ENCODE measurements at places on chromosomes 6 and 20.
A peak's percentile ranks its signal among the peaks of the same experiment; 100 is the strongest.

GRCh38 chr6:162404951-162405350 lies 322.6 kb downstream of the PRKN start:
- DNase-seq = no peak

DNA sequence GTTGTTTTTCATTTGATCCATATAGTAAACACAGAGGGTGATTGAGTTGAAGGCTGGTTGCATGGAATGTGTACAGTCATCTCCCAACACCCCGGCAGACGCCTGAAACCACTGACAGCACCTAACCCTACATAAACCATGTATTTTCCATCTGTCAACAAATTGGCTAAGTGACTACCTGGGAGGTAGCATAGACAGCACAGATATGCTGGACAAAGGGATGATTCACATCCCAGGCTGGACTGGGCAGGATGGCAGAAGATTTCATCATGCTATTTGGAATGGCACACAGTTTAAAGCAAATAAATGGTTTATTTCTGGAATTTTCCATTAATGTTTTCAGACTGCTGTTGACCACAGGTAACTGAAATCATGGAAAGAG lies 4.4 kb upstream of the VIP start:
- no peak for DNase-seq

- DNase-seq = no peak
Observed at GRCh38 chr6:134816780-134817179, 133.1 kb downstream of the ALDH8A1 start.

DNA sequence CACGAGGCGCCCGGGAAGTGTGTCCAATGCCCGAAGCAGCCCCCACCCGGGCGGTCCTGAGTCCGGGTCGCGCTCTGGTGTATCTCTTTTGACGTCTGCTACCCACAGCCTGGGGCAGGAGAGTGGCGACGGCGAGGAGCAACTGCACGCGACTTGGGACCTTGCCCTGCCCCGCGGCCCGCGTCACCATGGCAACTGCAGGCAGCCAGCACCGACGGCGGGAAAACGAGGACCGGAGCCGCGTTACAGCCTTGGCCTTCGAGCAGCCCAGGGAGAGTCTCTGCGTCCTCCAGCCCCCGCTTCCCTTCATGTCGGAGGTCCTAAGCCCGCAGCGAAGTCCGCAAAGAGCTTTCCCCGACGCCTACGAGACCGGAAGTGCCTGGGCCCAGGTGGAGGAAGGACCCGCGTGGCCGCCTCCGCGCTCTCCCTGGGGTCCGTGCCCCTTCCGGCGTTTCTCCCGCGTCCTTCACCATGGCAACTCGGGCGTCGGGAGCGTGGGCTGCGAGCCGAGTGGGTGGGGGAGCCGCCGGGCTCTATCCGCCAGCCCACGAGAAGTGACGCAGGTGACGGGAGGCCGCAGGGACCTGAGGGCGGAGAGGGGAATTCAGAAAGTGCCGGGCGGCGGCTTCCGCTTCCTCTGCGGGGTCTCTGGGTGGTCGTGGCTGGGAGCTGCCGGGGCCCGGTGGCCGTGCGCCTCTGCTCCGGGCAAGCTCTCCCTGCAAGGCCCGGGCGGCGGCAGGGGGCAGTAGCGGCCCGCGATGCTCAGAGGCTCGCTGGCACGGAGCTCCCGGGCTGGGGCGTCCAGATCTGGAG lies 88.6 kb upstream of the TGM3 start:
- DNase-seq = peak; percentile 81

GRCh38 chr20:46512943-46513844 lies at the start of gene ZNF334:
ZNF334 (minus strand) TSS chr20:46513559; CDS start chr20:46512102, 1,457 bp downstream.
- DNase-seq = peak; percentile 88

- DNase-seq = no peak
Observed at GRCh38 chr6:155038104-155038503, 43.0 kb downstream of the TIAM2 start.

DNA sequence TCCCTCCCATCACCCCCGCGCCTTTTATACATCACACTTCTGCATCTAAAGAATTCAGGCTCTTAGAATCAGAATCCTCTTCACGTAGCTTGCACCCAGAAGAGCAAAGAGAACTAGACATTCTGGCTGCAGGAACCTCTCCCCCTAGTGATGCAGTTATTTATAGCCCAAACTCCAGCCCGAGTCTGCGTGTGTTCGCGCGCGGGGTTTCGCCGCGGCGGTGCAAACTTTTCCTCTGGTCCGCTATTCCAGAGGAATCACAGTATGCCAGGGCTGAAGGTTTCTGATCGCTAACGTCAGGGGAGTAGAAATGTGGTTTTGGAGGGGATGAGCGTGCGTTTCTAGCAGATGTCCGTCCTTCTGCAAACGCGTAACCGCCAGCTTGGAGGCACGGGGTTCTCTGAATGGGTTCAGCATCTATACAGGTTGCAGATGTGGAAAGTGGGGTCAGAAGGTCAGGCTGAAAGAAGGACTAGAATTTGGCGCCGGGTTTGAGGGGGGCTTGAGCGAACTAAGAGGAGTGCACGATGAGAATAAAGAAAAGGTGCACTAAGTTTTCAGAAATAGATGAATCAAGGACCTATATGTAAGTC lies 1.8 kb downstream of the EPHA7 start:
- DNase-seq = peak; percentile 63

DNA sequence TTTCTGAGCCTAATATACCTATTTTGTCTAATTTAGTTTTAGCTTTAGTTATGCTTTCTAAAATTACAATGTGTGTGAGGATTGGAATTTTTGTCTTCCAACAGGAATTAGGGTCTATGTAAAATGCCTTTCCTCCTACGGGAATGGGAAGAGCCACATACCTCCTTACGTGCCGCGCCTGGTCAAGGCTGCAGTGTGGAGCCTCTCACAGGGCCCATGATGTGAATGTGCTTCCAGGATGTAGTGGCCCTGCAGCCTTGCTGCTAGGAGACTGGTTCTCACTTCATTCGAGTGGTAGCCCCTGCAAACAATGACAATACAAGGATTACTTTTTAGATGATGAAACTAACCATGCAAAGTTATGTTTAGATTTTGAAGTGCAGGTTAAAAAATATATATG lies 110.2 kb downstream of the SOBP start:
- no peak for DNase-seq

DNA sequence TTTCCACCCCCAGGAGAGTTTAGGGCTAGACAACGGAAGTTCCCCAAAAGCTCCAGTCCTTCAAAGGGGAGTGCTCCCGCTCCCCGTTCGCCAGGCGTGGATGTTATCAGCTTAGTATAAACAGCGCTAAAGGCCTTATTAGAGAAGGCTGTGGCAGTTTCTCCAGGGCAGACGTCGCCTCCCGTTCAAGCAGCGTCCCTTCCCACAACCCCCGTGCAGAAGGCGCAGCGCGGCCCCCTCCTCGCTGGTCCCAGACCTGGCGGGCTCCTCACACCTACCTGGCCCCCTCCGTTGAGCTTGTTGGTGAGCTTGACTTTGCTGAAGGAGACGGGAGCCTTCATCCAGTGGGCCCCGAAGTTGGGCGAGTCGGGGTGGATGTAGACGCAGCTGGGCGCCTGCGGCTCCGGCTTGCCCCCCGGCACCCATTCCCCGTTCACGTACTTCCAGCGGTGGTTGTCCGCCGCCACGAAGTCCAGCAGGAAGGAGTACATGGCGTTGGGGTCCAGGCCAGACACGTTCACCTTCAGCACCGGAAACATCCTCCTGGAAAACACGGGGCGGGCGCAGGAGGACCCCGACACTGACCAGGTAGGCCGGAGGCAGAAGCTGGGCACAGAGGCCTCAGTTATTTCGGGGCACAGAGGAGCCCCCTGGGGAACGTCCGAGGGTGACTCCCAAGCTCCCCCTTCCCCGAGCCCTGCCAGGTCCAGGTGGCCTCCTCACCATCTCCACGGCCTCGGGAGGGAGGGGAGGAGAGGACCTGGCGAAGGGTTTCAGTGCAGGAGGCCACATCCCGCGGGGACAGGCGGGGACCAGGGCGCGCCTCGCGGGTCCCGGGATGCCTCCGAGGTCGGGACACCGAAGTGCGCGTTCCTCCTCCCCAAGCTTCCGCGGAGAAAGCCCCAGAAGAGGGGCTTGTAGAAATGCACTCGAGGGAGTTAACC lies 1.1 kb downstream of the TBXT start:
- no peak for DNase-seq

DNA sequence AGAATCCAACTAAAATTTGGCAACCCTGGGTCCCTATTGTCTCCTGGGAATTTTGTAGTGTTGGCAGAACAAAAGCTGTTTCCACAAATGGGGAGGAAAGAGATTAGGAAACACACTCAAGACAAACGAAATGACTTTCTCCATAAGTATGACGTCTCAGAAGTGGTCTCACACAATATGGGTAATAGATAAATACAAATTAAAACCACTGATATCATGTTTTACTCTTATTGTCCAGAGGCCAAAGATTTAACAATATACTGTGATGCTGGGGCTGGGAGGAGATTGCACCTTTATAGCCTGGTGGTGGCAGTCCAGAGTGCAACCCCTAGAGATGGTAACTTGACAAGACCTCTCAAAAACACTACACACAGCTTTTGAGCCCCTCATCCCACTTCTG lies 18.6 kb downstream of the FKBP1A start:
- DNase-seq = no peak

- DNase-seq = no peak
Observed at GRCh38 chr20:21656308-21657067, 49.0 kb upstream of the PAX1 start.

GRCh38 chr20:38617011-38617829 lies 15.6 kb downstream of the ARHGAP40 start:
- no peak for DNase-seq

- DNase-seq = no peak
Observed at GRCh38 chr6:47633141-47633540, 65.2 kb upstream of the ADGRF4 start.

DNA sequence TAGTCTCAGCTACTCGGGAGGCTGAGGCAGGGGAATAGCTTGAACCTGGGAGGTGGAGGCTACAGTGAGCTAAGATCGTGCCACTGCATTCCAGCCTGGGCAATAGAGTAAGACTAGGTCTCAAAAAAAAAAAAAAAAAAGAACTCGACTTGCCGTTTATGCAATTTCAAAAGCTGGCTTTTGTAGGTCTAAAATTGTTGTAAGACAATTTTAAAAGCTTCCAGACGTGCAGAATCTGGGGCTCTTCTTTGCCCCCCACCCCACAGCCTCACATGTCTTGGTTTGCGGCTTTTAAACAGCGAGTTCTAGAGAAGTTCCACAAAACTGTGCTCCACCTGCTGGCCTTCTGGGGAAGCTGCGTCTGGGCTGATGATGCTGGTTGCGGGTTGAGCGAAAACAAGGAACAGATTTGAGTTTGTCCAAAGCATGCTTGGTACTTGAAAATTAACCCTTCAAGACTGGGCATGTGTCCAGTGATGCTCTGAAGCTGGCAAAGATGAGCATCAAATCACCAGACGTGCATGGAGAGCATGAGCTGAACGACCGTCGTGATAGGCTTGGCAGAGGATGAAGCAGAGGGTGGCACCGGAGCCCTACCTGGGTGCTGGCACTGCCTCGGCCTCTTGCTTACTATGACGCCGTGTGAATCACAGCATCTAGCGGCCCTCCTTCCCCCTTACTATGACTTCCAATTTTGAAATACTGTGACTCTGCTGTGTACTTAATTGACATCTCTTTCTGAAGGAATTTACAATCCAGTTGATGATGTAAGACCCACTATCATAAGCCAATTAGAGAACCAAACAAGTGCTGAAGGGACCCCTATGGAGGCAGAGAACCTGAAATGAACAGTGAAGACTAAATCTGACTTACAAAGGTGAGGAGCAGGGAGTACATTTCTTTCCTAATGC lies 171.4 kb downstream of the GMPR start:
- peak; percentile 0 for DNase-seq

- DNase-seq = no peak
Observed at GRCh38 chr6:25536781-25537180, 115.2 kb upstream of the SCGN start.

DNA sequence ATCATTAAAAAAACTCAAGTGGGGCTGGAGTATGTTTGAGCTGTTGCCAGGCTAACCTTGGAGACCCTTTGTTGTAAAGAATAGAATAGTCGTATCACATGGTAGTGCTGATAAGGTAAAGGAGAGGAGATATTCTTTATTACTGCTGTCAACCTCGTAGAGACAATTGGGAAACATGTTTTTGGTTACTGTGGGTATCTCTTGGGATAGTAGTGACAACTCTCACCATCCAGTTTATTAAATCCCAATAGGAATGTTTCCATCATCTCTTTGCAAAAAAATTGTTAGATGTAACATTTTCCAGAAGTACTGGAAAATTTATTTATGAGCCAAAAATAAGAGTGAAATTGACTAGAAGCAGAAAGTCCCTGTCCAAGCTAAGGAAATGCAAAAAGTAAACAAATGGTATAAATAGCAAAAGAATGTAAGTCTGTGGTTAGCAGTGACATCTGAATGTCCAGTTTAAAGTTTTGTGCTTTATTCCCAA lies 829.3 kb upstream of the CITED2 start:
- DNase-seq = peak; percentile 52

DNA sequence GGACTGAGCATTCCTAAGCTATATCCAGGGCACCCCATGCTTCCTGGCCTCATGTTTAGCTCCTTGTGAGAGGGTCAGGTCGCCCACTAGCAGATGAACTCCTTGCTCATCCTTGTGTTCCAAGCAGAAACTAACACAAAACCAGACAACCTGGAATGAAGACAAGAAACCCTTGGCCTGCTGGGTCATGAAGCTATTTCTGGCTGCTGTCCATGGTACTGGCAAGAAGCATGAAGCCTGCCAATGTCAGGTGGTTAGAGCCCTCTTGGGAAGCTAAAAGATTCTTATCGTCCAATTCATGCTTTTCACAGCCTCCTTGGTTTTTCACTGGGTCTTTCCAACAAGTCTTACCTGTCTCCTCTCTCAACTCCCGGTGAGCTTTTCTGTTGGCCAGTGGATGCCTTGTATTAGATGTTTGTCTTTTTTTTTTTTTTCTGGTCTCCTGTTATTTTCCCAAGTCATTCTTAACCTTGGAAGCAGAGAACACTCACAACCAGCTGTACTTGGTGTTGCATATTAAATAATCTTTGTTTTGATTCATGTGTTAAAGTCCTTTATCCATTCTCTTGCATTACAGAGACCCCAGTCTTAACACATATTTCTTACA lies 180.3 kb downstream of the ANKRD60 start:
- no peak for DNase-seq

- no peak for DNase-seq
Observed at GRCh38 chr6:167056370-167056769, 57.2 kb downstream of the CEP43 start.

- DNase-seq = no peak
Observed at GRCh38 chr6:68024570-68025269, 610.4 kb upstream of the ADGRB3 start.

- no peak for DNase-seq
Observed at GRCh38 chr6:44671333-44671732, 283.8 kb downstream of the CDC5L start.

- DNase-seq = no peak
Observed at GRCh38 chr6:78436335-78436734, 431.0 kb upstream of the IRAK1BP1 start.

- DNase-seq = no peak
Observed at GRCh38 chr6:69217343-69217742, 579.5 kb downstream of the LMBRD1 start.

DNA sequence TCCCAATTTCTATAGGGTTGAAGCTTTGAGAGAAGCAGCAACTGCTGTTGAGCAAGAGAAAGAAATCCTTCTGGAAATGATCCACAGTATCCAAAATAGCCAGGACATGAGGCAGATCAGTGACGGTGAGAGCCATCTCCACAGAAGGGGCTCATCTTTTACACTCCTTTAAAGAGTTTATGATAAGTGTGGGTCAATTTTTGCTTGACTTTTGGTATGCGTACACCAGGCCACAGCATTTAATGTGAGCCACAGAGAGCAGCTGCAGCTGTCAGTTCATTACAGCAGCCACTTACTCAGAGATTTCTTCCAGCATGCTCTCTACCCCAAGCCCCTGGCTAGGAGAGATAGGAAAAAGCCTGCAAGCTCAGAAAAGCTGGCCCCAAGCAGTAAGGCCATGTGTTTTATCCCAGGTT lies 9.9 kb downstream of the BAG2 start:
- no peak for DNase-seq

- DNase-seq = no peak
Observed at GRCh38 chr20:8368670-8369069, 236.6 kb downstream of the PLCB1 start.
